ENCODE measurements at places on chromosomes 2 and 18.
A peak's percentile ranks its signal among the peaks of the same experiment; 100 is the strongest.

GRCh38 chr2:231765496-231765929 lies 15.6 kb downstream of the PDE6D start:
- no peak for DNase-seq

GRCh38 chr2:4256351-4256750 lies 553.0 kb downstream of the DCDC2C start:
- DNase-seq = no peak

- DNase-seq = no peak
Measured at GRCh38 chr2:64934530-64934929, 54.7 kb upstream of the SLC1A4 start.

DNA sequence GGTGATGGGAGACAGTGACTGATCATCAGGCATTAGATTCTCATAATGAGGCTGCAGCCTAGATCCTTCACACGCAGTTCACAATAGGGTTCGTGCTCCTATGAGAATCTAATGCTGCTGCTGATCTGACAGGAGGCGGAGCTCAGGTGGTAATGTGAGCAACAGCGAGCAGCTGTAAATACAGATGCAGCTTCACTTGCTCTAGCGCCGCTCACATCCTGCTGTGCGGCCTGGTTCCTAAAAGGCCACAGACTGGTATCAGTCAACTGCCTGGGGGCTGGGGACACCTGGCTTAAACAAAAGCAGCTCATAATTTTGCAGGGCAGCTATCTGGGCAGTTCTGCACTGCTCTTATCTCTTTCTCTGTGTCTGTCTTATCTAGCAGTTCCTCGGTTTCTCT lies 20.4 kb upstream of the CD226 start:
- DNase-seq = no peak

DNA sequence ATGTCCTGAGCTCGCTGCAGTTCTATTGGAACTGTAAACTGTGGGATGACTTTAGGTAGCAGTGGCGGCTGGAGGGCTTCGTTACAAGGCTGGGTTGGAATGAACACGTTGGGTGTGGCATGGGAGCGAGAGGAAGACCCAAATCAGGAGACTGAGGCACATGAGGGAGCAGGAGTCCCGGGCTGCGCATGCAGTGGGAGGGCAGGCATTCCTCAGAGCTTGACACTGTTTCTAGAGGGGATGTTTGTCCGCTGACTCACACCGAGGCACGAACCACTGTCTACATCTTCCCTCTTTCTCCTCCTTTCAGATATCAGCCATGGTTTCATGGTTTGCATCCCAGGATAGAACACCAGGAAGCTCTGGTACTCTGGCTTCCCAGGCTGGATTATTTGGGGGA lies 40.6 kb upstream of the LAMA1 start:
- DNase-seq = no peak

GRCh38 chr2:66252109-66252508 lies 182.8 kb upstream of the MEIS1 start:
- no peak for DNase-seq

- no peak for DNase-seq
Measured at GRCh38 chr18:45456090-45457021, 158.9 kb upstream of the SLC14A2 start.

- DNase-seq = no peak
Measured at GRCh38 chr2:237488901-237489860, 2.1 kb downstream of the MLPH start.

GRCh38 chr18:32383050-32383819 lies 87.4 kb downstream of the GAREM1 start:
- DNase-seq = no peak

- no peak for DNase-seq
Measured at GRCh38 chr18:54860941-54861340, 32.7 kb downstream of the RAB27B start.

DNA sequence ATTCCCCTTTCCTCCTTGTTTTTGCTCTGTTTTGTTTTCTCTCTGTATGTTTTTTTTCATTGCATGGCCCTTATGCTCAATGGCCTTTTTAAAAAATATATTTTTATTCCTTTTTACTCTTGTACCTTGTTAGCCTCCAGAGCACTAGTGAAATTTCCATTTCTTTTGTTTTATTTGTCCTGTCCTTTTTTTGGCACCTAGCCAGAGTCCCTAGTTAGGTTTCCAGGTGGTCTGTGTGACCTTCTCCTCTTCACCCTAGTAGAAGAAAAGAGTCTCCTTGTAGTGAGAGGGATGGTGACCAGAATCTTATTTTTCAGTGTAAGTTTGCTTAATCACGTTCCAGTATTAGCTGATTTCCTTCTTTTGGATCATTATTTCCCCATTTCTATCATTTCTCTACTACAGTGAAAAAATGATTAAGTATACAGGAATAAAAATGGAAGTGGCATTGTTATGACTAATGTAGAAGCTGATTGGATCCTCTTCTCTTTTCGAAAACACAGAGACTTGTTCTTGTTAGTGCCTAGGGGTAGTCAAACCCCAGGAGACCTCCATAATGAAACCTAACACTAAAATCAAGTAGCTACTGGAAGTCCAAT lies 65.9 kb downstream of the NBEAL1 start:
- no peak for DNase-seq

GRCh38 chr2:229920011-229920641 lies 1.7 kb downstream of the TRIP12 start:
- no peak for DNase-seq

- DNase-seq = no peak
Measured at GRCh38 chr2:190659553-190659952, 10.7 kb downstream of the NAB1 start.

DNA sequence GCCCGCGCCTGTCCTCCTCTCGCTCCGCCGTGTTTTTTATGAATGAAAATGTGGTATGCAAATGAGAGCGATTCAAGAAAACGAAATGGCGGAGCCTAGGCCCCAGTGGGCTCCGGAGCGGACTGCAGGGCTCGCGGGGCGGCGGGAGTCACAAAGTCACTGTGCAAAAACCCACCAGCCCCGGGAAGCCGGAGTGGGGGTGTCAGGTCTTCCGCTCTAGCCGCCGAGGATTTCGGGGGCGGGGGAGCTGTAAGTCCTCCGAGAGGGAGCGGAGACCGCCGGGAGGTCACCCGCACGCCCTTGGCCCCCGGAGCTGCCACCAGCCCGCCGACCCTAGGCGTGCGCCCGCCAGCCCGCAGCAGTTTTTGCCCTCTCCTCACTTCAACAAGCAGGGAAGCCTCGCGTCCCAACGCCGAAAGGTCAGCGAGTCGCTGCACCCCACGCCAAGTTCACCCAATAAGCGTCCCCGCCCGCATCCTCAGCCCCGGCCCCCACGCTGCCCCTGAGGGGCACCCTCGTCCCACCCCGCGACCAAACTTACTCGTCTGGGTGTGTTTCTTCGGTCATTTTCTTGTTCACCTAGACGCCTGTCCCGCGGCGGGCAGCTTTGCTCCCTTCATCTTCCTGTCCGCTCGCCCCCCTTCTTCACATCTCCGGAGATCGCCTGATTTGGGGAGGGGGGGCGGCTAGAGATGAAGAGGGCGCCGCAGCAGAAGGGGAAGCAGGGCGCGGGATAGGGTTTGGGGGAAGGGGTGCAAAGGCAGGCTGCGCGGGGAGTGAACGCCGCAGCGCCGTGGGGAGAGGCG lies 775 bp downstream of the SPRED2 start:
- peak; percentile 19 for DNase-seq

- DNase-seq = no peak
Measured at GRCh38 chr18:35174093-35174731, 66.6 kb upstream of the ZNF397 start.

DNA sequence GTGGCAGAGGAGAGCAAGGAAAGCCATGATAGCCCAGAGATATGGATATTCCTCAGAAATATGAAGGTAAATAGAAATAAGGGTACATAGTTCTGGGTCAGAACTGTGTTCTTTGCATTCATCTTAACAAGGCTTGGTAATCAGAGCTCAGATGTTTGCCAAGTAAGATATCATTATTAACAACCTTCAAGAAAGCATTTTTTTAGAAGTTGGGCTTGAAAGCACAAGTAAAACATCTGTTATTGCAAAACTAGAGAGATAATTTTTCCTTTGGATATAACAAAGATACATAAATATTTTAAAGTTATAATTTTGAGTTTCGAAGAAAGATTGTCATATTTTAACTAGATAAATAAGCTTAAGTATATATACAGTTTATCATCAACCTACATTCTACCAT lies 171.4 kb downstream of the ZNF804A start:
- DNase-seq = no peak

DNA sequence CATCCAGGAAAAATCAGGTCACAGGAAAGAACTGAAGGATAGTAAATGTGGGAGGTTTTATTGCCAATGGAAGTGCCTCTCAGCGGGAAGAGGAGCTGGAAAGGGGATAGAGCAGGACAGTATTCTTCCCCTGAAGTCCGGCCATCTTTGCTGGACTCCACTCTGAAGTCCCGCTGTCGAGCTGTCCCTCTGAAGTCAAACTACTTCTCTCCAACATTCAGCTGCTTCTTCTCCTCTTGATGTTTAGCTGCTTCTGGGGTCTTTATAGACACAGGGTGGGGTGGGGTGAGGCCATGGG lies 23.5 kb upstream of the SLC39A10 start:
- no peak for DNase-seq

GRCh38 chr2:109467701-109468100 lies 146.1 kb downstream of the SEPTIN10 start:
- DNase-seq = no peak

DNA sequence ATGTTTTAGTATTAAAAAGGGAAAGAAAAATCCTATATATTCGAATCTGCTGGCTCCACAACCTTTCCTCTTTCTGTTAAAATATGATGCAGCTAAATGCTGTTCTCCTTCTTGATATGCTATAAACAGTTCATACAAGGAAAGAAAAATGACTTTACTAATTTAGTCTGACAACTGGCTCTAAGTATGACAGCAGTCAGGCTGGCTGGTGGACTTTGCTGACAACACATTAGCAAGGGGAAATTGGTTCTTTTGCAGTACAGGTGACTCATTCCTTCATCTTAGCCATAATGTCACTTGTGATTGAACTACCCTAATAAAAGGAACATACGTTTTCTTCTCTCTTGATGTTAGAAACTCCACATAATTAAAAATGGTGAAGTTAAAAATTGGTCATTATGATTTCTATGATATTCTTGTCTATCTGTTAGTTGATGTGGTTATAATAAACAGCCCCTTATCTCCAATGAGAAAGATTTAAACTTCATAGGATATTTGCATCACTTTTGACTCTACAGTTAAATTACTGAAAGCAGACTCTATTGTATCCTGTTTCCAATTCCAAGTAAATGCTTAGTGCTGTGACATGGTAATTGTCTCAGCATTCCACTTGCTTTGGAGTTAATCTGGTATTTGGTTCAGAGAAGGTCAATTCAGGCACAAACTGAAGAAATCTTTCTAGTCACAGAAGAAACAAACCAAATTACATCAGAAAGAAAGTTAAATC lies 315.3 kb upstream of the GULP1 start:
- DNase-seq = no peak

DNA sequence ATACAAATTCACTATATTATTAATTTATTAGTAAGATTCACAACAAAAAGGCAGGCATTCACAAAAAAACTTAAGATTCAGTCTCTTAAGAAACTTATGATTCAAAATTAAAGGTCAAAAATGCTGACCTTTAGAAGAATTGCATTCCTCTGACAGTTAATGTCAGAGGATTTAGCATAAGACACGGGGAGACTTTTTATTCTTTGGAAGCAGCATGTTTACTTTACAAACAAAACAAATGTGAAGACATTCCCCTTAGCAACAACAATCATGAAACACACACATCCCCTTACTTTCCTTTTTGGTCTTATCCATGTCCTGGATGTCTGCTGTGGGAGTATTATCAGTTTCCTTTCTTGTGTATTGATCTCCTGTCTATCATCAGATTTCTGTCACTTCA lies 117.1 kb downstream of the RAD51AP2 start:
- no peak for DNase-seq

DNA sequence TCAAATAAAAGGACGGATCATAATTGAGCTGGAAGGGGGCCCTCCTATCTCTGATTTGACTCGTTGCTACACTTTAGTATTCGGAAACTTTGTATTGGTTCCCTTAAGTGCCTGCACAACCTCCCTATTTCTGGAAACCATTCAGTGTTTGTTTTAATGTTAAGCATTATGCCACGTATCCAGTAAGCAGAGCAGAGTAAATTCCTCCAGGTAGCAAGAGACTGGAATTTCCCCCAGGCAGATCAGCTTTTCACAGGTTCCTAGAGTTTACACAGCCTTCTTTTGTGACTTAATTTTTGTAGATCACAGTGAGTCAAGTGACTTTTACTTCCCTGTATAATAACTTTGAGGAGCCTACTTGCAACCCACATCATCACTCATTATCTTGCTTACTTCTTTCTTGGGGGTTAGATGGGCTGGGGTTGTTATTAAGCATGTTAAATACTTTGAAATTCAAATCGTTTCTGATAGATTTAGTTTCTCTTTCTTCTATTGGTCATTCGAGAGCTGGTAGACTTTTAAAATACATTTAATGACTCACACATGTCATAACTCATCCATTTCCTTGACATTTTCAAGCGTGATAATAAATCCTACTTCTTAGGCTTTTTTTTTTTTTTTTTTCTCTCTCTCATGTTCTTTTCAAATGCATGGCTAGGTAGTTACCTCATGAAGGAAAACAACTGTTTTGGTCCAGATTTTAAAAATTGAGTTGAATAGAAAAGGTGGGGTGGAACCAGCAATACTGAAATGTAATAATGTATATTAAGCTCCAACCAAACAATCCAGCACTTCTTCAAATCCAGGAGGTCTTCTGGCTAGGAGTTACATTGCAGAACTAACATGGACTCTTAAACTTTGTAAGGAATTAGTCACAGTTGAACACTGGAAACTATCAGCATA lies 219.3 kb downstream of the NEDD4L start:
- DNase-seq = no peak

DNA sequence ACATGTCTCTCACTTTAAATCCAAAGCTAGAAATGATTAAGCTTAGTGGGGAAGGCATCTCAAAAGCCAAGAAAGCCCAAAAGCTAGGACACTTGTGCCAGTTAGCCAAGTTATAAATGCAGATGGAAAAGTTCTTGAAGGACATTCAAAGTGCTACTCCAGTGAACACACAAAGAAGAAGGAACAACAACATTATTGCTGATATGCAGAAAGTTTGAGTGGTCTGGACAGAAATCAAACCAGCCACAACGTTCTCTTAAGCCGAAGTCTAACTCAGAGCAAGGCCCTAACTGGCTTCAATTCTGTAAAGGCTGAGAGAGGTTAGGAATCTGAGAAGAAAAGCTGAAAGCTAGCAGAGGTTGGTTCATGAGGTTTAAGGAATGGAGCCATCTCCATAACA lies 49.0 kb downstream of the PPP4R1 start:
- DNase-seq = no peak

GRCh38 chr2:71388214-71388613 lies 56.6 kb downstream of the ZNF638 start:
- DNase-seq = no peak

DNA sequence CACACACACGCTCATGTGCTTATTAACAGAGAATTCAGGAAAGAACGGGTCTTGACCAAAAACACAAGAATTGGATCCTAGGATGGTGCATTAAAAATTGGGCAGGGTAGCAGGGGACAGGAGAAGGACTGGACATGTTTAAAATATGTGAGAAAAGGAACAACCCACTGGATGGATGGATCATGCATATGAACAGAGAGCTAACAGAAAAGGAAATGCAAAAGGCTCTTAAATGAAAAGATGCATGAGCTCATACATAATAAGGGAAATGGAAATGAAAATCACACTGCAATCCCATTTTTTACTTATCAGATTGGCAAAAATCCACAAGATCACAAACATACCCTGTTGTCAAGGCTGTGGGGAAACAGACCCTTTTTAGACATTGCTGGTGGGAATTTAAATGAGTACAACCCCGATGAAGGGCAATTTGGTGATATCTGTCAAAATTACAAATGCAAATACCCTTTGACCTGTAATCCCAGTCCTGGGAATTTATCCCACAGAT lies 440.6 kb upstream of the SLC14A2 start:
- no peak for DNase-seq

GRCh38 chr2:176159663-176160250 lies 2.6 kb downstream of the HOXD3 start:
- no peak for DNase-seq
